Fibroblast of the aortic adventitia (primary cell): ENCODE measurements at places on chromosomes 4 and X. TPM values are rescaled to one million over a fixed set of nuclear protein-coding genes. Genes with fewer than 3 reads are reported as not detected.

DNA sequence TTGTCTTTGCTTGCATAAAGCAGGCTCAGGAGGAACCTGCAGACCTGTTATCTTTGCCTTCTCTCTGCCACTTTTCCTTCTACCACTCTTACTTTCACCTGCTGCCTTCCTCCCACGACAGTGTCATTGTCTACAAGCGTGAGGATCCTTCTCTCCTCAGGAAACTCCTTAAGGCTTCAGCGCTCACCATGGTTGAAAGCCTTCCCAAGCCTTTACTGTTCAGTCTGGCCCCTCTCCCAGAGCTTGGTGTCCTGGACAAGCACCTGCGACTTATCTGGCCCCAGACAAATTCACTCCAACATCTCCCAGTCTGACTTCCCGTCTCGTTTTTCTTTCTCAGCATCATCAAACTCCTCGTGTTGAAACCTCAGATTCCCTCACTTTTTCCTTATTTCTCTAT is 31.0 kb downstream of the CC2D2A start:
- DNase-seq, result no peak

IL3RA gene
- total RNA-seq, result 0.09 TPM in 1 of 2 replicates, not detected in the other

DNA sequence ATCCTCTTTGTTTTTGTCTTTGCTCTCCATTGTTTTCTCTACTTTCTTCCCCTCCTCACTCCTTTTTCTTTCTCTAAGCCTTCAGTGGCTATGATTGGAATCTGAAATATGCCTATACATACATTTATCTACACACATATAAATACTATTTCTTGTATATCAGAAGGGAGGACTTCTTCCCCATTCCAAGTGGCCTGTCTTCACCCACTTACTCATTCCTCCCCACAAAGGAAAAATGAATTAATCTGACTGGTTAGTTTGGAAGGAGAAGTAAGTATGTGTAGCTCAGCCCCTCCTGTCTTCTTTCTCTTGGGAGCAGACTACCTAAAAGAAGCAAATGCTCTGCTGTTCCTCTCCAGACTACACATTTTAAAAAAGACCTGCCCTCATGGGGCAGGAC is 17.7 kb downstream of the GUCY2F start:
- DNase-seq, result peak; percentile 6

NSG1 gene
- total RNA-seq, result 0.09 and 2.7 TPM in 2 replicates

GRCh38 chr4:69781458-69782418 is 21.3 kb upstream of the SULT1B1 start:
- DNase-seq, result no peak

GRCh38 chrX:46152756-46153155 is 392.5 kb downstream of the ZNF674 start:
- peak; percentile 8 for DNase-seq

GRCh38 chr4:37758226-37758625 is 68.3 kb upstream of the PGM2 start:
- peak; percentile 85 for DNase-seq

PLS3 gene
- total RNA-seq, result 309 and 659 TPM in 2 replicates

DNA sequence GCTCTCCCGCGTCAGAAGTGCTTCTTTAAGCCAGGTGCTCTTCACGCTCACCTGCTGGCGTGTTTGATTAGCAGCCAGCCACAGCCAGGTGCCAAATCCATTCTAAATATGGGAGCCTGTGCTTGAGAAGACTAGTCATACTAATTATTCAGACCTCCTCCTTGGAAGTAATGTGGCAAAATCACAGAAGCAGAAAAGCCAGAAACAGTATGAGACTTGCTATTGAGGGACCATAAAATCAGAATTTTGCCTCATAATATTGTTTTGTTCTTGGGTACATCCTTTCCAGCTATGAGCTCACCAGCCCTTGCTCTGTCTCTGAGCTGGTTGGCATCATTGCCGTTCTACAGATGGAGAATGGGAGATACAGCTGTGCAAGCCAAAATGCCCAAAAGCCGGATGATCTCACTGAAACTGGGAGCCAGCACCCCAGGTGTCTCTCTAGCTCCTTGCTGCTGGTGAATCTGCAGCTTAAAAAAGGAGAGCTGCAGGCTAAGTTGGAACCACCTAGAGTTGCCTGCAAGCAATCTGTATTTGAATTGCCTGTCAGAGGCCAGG is 205.4 kb downstream of the SHROOM3 start:
- DNase-seq, result no peak

WNK3 gene
- total RNA-seq, result 0.27 and 10.5 TPM in 2 replicates

ABLIM2 gene
- under 0.01 TPM in 1 of 2 replicates, not detected in the other for total RNA-seq

KLB gene
- total RNA-seq, result under 0.01 TPM in 1 of 2 replicates, not detected in the other

- DNase-seq, result no peak
These were observed 226.1 kb downstream of the BCOR start for GRCh38 chrX:39871648-39872047.

DNA sequence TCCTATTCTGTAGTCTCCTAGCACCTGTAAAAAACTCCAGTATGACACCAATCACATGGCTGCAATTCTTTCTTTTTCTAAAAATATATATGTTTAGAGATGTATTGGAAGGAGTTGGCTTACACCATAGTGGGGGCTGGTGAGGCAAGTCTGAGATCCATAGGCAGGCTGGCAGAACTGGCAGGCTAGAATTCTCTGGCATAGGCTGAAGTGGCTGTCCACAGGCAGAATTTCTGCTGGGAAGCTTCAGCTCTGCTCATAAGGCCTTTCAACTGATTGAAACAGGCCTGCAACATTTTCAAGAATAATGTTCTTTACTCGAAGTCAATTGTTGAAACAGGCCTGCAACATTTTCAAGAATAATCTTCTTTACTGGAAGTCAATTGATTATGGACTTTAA is 37.0 kb downstream of the FGF2 start:
- DNase-seq, result no peak

DNA sequence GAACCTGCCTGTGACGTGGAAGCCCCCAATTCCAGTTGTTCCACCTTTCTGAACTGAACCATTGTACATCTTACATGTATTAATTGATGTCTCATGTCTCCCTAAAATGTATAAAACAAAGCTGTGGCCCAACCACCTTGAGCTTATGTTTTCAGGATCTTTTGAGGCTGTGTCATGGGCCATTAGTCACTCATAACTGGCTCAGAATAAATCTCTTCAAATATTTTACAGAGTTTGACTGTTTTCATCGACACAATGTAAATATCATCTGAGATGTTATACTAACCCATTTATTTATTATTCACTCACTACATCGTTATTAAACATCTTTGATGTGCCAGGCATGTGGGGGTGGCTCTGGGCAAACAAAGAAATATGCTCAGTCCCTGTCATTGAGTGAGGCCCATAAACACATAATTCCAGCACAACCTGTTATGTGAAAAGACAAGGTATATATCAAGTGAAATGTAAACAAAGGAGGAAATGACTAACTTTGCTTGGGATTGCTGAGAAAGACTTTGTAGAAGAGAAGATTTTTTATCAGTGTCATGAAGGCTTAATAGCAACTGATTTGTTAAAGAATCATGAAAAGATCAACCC is 34.5 kb upstream of the PPM1K start:
- no peak for DNase-seq

GRCh38 chr4:1753697-1754311 is 32.5 kb downstream of the TACC3 start:
- no peak for DNase-seq

DNA sequence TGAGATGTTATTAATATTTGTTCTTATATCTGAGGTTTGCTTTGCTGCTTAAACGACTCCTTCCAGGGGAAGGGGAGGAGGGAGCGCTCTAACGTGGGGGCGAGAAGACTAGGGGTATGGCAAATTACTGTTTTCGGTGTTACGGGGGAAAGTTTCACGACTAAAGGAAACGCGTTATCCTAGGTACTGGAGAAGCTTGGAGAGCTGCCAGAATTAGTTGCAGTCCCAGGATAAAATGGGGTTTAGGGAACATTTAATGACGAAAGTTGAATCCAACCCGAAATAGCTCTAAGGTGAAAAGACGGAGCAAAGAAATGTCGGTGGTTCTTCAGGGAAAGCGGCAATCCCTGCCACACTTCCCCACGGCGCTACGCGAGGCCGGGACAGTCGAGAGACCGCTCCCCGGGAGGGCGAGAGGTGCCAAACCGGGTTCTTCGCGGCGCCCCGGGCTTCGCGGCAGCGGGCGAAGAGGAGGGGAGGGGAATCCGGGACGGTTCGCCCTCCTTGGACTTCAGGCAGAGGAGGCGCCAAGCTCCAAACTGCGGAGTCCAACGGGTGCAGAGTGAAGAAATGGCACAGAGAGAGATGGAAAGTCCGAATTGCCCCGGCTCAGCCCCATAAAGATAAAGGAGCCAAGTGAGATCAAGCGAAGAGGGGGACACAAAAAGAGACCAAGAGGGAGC is 724 bp downstream of the THOC2 start:
- DNase-seq, result peak; percentile 43

GRCh38 chr4:137376312-137376711 is 156.0 kb downstream of the PCDH18 start:
- DNase-seq, result no peak

GRCh38 chr4:56241500-56241899 is 145.8 kb downstream of the AASDH start:
- DNase-seq, result no peak

AMOT gene
- 9.1 and 11.0 TPM in 2 replicates for total RNA-seq

DNA sequence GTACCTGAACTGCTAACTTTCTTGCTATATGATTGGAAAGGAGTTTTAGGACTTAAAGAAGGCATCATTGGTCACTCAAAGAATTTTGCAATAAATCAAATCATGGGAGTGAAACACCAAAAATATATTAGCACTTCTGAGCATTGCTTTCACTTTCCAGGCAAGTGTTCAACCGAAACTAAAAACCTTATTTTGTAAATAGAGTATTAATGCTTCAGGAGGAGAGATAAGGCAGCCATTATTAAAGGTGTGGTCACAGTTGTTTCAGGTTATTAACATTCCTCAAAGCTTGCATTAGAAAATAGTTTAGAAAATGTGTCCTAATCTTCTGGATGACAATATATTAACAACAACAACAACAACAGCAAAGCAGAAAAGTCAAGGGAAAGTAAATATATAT is 92.3 kb upstream of the TLL1 start:
- peak; percentile 27 for DNase-seq

DNA sequence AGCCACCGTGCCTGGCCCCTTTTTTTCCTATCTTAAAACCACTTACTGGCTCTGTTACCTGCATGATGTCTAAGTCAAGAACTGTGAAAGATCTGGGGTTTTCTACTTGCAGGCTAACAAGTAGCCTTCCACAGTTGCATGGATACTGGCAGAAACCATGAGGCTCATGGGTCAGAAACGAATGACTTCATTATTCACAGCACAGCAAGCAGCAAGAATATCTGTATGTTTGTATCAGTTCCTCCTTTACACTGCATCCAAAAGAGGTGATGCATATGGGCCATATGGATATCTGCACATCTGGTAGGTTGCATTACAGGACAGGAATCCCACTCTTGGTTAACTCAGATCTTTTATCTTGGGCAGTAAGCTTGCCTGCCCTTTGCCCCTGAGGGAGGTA is 154.9 kb upstream of the NUDT6 start:
- DNase-seq, result no peak

SUPT20HL2 gene
- total RNA-seq, result not detected in 2 replicates

DNA sequence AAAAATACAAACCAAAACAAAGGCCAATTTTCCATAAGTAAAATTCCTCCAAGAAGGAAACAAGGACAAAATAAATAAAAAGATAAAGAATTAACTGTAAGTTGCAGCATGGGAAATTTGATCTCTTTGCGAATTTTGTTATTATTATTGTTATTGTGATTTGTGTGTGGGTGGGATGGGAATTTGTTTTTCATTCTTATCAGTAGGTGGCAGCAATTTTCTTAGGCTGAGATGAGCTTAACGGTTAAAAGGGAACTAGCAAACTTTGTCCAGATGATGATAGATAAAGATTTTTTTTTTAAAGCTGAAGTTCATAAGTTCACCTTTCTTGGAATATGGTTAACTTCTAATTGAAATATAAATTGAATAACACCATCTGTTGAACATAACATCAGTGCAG is 83.2 kb upstream of the IL1RAPL2 start:
- no peak for DNase-seq

GRCh38 chr4:119587796-119588195 is 40.8 kb downstream of the PDE5A start:
- no peak for DNase-seq

DNA sequence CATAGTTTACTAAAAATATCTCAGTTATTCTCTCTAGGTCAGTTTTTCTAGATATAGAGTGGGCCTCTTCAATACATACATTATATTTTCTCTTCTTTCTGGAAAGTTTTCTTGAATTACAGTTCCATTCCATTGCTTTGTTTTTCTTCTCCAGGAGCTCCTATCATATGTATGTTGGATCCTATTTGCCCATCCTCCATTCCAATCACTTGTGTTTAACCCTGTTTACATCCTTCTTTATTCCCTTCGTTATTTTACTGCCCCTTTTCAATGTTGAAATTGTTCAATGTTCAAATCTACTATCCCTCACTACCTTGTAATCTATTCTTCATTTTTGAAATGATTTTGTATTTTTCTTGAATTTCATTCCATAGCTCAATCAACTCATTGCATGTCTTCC is 97.4 kb downstream of the IRF2 start:
- no peak for DNase-seq

DNA sequence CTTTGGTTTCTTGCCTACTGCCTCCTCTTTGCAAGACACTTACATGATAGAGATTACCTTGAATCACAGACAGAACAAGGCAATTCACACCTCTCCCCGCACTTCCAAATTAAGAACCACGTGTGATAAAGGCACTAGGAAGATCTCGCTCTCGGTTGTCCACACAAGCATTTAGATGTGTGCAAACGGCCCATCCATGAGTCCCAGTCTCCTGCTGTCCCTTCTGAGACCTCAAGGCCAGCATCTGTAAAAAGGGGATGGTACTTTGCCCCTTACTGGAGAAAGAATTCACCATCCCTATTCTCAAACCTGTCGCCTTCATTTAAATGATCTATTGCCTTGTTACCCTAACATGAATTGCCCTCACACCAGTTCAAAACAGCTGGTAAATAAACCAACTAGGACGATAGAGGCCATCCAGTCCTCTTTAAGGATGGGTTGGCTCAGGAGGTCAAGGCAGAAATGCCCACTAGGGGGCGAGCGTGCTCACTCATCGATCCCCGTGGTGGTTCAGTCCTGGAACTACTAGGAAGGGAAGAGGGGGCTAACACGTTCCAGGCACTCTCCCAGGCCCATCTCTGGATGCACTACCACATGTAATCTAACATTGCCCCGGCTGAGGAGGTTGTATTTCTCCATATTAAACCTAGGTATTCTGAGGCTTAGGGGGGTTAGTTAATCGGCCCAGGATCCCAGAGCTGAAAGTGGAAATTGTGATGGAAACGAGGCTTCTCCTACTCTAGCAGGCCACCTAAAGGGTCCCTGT is 95.8 kb downstream of the DHX15 start:
- DNase-seq, result peak; percentile 74

GRCh38 chr4:129362691-129363274 is 266.8 kb downstream of the C4orf33 start:
- peak; percentile 80 for DNase-seq

GRCh38 chr4:25313201-25313895 is 774 bp downstream of the ZCCHC4 start:
- DNase-seq, result no peak

TASL gene
- not detected in 2 replicates for total RNA-seq

DNA sequence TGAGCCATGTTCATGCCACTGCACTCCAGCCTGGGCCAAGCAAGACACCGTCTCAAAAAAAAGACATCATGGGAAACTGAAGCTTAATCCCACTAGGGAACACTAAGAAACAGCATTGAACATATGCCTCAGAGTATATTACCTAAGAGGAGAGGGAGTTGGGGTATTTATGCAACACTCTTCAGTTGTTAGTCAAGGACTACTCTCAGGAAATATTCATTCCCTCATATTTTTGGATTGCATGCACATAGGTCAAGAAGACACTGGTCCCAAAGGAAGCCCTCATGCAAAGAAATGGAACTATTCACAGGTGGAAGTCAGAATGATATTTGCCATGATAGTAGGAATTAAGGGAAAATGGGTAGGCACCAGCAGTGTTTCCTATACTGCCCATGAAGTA is 22.8 kb upstream of the PAPSS1 start:
- DNase-seq, result no peak
